ENCODE measurements at places on chromosomes 1 and 21.

GRCh38 chr1:78003882-78004718 lies 639 bp upstream of the DNAJB4 start:
- DNase-seq: peak; percentile 77

- DNase-seq: no peak
These were observed 54.5 kb downstream of the STYXL2 start for GRCh38 chr1:167148421-167148820.

DNA sequence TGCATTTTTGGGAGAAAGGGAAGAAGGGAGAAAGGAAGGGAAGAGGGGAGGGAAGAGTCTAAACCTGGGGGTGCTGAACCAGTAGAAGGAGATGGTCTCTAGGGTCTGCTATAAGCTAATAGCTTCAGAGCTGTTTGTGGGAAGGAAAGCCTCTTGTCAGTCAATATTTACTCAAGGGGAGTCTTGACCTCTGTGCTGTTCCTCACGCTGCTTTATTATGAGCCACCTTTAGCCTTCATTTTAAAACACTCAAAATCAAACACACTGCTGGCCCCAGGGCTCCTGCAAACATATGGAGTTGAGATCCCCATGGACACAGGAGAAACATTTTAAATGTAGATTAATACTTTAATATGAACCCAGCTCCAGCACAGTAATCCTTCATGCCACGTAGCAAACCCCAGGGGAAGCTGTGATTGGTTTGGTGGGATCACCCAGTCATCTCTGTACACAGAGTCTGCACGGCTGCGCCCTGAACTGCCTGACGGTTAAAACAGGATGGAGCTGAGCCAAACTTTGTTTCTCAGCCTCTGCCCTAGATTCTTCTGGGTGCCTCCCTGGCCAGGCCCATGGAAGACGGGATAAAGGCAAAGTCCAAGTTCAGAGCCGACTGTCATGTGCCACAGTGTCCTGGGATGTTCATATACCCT lies 40.2 kb upstream of the VWA5B1 start:
- peak; percentile 52 for DNase-seq

DNA sequence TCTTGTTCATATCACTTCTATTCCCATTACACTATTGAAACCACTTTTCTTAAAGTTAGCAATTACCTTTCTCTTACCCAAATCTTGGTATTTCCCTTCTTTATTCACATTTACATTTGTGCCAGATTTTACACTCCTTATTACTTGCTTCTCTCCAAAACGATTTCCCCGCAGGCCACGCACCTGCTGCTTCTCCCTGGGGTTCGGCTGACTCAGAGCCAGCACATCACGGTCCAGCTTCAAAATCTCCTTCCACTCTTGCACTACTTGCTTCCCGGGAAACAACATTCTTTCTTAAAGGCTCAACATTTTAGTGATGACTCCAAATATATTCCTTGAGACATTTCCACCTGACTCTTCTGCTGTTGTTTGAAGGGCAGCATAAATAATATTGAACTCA lies 20.7 kb downstream of the LHX9 start:
- DNase-seq: no peak

GRCh38 chr1:166221316-166221715 lies 54.5 kb upstream of the FAM78B start:
- DNase-seq: no peak

DNA sequence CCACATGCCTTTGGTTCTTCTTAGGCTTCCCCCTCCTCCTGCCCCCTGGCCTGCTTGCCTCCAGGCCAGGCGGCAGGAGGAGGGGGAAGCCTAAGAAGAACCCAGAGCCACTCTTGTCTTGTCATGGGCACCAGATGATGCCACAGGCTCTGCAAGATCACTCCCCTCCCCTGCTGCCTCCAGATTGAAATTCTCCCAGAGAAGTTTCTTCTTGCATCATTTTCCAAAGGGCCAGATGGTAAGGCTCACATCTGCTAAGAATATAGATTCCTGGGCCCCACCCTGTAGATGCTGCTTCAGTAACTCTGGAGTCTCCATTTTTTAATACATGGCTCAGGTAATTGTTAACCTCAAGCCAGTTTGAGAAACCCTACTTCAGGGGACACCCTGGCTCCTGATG lies 60.8 kb downstream of the FAM163A start:
- DNase-seq: no peak

DNA sequence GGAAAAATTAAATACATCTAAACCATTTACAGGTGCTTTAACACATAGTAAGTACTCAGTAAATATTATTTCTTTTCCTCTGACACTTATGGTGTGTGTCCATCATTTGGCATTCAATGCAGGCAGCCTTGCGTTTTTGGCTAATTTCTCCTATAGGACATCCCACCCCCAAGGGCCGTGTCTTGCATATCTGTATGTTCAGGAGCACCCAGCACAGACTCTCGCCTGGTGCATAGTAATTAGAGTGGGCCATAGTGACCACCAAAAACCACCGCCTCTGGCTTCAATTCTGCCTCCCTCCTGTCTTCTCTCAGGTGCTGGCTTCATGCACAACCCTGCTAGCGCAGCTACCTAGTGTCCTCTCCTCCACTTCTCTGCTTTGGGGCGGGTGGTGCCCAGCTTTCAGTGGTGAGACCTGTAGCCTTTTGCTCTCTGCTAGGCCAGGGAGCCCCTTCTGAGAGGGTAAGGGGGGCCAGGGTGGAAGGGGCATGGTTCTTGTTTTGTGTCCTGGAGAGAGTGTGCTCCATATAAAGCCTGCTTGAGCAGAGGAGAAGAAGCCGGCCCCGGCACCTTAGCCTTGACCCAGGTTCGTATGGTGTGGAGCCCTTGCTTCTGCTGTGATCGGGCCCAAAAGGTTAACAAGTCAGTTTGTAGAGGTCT lies 33.4 kb downstream of the BATF3 start:
- DNase-seq: no peak

DNA sequence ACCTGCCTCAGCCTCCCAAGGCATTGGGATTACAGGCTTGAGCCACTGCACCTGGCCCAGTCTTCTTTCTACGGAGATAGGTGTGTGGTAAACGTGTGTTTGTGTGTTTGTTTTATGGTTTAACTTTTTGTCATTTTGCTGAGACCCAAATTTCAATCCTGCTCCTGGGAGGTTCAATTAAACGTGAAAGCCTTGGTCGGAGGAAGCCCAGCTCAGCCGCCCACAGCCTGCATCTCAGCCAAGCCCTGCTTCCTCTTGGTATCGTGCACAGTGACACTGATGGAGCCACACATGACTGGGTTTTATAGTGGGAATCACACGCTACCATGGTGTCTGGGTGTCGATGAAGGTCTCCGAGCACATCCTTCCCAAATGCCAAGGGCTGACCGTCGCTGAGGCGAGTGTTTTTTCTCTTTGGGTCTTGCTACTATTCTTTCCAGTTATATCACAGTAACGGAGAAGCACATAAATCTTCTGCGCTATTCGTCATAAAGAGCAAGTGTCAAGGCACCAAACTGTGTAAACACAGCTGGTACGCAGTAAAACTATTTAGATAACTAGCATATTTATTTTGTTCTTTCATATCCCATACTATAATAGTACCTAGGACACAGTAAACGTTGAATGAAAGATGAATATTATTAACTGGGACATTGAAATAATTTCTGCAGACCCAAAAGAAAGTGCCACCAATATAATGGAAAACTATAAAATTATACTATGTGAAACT lies 39.3 kb downstream of the HLCS start:
- no peak for DNase-seq

DNA sequence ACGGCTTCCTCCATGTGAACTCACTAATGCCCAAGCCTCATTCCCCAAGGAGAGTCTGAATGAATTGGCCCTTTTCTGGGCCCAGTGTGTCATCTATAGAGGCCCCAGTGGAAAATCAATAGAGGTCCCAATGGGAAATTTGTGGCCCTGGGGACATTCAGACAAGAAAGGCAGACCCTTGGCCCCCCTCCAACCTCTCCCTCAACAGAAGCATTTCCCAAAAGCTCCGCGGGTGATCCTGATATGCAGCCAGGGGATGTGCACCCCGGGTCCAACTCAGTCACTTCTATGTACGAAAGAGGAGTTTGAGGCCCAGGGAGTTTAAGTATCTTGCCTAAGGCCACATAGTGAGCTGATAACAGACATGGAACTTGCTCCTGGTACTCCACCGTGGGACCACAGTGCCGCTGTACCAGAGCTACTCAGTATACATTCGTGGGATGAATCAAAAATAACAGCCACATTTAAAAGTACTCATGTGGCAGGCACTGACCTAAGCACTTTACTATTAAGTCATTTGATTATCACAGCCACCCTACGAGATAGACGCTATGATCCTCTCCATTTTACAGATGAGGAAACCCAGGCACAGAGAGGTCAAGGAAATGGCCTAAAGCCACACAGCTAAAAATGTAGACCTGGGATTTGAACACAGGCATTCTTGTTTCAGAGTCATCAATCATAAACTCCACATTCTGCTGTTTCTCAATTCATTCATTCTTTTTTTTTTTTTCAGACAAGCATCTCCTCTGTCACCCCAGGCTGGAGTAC lies 8.5 kb downstream of the EPHA2 start:
- no peak for DNase-seq

DNA sequence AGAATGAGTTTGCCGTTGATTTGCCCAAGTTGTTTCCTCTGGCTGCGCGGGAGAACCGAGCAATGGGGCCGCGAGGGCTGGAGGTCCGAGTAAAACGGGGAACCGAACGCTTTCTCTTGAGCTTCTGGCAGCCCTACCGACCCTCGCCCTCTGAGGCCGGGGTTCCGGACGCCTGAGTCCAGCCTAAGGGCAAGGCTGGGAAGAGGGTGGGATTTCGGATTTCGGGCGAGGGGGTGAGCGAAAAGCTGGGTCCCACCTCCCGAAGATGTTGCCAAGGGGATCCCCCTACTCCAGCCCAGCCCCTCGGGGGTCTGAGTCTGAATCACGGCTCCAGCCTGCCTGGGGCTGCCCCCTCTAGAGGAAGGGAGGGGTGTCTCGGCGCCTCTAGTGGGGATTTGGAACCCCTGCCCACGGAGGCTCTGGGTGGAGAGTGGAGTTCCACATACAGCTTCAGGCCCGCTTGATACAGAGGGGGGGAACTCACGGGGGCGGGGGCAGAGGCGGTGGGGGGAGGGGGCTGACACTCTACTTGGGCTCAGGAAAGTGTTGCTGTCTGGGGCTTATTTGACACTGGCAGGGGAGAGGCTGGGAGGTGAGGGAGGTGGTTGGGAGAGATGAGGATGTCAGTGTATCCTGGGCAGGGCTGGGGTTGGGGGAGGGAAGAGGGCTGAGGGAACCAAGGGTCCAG lies 617 bp downstream of the KIRREL1 start:
- no peak for DNase-seq

GRCh38 chr1:157288996-157289395 lies 150.8 kb upstream of the ETV3 start:
- no peak for DNase-seq

- DNase-seq: no peak
These were observed 109.9 kb upstream of the SLC25A33 start for GRCh38 chr1:9429342-9429711.

DNA sequence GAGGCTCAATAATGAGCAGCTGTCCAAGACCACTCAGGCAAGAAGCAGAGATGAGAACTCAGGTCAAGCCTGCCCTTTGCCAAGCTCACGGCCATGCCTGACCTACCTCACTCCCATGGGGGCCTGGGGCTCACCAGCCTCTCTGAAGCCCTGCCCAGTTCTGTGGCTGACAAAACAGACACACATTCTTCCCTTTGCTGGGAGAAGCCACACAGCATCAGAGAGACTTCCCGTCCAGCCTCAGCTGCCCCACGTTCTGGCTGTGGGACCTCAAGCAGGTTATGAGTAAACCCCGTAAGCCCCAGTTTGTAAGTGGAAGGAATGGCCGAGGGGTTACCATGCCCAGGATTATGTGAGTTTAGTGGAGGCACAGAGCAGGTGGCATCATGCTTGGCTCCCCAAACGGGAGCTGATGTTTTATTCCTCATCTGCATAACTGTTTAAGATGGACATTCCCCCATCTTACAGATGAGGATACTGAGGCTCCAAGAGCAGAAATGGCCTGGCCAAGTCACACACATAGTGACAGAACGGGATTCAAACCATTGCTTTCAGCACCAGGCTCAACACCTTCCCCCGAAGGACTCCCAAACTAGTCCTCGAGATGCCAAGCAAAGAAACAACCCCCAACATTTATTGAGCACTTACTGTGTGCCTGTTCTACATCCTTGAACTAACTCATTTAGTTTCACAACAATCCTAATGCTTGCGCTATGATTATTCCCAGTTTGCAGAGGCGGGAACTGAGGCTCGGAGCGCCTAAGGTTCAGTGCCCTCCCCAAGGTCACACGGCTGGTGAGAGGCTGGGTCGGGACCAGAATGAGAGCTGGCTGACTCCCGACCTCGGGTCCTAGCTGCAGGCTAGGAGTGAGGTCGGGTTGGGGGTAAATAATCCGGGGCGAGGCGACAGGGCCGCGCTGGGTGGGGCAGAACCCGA lies 49.1 kb upstream of the LAPTM5 start:
- DNase-seq: no peak

DNA sequence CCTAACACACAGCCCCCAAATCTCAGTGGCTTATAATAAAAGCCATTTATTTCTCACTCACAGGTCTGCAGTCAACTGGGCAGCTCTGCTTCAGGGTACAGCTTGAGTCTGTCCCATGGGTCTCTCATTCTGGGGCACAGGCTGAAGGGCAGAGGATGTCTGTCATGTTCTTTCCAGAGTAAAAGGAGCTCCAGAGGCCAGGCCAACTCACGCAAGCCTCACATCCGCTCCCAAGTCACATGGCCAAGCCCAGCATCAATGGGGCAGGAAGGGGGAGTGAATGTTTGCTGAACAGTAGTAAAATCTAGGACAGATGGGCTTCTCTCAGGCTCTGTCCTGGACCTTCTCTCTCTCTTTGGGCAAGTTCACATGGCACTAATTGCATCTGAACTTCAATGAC lies 7.1 kb upstream of the SSBP3 start:
- DNase-seq: no peak

- DNase-seq: no peak
These were observed 22.0 kb upstream of the GRIK3 start for GRCh38 chr1:37056325-37056724.

DNA sequence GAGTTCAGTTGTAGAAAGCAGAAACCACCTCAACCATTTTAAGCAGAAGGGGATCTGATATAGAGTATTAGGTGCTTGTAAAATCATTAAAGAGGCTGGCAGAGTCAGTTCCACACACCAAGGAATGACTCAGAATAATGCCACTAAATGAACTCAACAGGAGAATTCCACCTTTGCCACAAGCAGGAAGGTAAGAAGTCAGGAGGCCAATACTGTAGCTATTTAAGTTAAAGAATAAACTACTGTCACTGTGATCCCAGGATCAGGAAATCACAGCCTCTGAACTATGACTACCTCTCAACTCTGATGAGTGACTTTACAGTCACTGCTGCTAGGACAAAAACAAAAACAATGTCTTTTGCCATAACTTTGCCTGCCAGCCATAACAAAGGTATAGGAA lies 52.5 kb upstream of the PRMT6 start:
- DNase-seq: no peak

- peak; percentile 37 for DNase-seq
These were observed 608.5 kb upstream of the USP24 start for GRCh38 chr1:55823541-55824250.

- no peak for DNase-seq
These were observed 137.8 kb downstream of the KIF26B start for GRCh38 chr1:245292553-245292952.

DNA sequence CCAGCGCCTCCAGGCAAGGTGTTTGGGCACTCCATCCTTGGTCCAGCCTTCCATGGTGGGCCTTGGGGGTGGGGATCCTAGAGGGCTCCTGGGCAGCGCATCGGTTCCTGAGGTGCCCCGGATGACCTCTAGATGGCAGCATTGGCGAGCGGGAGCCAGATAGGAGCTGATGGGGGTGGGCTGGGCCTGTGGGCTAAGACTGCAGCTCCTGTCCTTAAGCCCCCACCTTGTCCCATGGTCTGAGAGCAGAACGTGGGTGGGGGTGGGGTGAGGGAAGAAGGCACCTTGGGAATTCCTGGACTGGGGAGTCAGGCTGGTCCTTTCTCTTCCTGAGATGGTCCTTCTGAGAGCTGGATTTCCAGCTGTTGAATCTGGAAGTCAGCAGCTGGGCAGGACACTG lies 93.4 kb upstream of the CSF3R start:
- peak; percentile 9 for DNase-seq
